Right lobe of liver (tissue), 6 donors: ENCODE measurements at places on chromosomes 16 and 17. TPM values are rescaled to one million over a fixed set of nuclear protein-coding genes. Genes with fewer than 3 reads are reported as not detected.

DNA sequence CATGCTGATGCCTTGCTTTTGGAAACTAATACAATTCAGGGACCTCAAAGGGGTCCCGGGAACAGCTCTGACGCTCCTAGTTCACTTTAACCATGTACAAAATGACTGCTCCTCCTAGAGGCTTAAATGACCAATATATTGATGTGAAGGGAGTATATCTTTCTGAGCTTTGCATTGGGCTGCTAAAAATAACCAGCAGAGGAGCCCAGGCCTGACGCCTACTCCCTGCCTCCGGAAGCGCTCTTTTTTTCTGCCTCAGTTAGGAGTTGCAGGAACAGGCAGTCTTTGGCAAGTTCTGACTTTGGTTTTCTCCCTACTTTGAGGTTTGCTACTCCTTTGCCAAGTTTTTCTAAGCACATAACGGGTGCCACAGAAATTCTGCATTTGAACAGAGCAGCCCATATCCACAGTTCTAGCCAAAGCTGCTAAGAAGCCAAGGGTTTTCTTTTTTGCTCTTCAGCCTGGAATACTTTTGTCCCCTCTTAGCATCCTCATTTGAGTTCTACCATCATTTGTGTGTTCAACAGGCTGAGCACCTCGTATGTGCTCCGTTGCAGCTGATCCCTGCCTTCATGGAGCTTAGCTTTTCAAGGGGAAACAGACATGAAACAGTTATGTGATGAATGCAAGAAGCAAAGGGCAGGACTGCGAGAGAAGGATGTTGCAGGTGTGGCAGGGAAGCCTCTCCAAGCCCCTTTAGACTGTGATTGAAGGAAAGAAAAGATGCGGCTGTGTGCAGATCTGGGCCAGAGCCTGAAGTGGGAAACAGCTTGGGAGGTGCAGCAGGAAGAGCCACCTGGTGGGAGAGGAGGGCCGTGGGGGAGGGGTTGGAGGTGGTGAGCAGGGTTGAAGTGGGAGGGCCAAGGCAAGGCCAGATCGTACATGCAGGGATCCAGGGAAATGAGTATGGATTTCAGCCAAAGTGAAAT is 2.8 kb upstream of the NAGPA start:
- H3K27ac ChIP-seq, result no peak overlapping the region
- DNase-seq, result no peak
- H3K4me3 ChIP-seq, result no peak overlapping the region

- peak; percentile 73 for DNase-seq
- H3K36me3 ChIP-seq, result no peaks in the 10 kb centered on the region
- H3K4me1 ChIP-seq, result no peaks in the 10 kb centered on the region
Measured at GRCh38 chr16:73196670-73197069, 148.7 kb upstream of the ZFHX3 start.

Gene RNFT1
- total RNA-seq, result 19.1 TPM

Gene NHLRC4
- 0.12 TPM for total RNA-seq

Gene CNOT1
- 56.4 TPM for total RNA-seq

DNA sequence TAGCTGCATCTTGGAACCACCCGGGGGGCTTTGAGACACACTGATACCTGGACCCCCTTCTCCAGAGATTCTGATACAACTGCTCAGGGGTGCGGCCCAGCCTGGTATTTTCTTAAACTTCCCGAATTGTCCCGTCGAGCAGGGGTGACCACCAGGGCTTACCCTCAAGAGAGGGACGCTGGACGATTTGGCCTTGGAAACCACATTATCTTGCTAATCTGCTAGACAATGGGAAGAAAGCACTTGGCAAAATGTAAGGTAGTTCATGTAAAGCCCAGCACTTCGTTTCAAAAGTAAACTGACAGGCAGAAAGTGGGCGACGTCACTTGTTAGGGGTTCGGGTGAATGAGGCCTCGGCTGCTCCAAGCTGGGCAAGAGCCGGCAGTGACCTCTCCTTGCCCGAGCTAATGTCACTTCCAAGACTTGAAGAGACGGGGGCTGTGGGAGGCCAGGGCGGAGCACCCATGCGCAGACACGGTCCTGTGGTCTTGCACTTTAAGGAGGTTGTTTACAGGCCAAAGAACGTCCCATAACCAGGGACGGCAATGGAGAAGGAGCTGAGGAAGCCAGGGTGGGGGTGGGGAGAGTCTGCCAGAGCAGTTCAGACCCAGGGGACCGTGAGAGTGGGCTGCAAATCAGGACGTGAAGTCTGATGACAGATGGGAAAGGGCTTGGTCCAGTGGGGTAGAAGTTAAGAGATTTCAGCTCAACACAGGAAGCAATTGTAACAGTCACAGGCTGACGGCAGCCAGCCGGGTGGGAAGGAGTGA is 152.7 kb upstream of the GSE1 start:
- H3K4me1 ChIP-seq, result no peaks in the 10 kb centered on the region
- H3K27ac ChIP-seq, result no peak overlapping the region

Gene ICAM2
- total RNA-seq, result 5.9 TPM

DNA sequence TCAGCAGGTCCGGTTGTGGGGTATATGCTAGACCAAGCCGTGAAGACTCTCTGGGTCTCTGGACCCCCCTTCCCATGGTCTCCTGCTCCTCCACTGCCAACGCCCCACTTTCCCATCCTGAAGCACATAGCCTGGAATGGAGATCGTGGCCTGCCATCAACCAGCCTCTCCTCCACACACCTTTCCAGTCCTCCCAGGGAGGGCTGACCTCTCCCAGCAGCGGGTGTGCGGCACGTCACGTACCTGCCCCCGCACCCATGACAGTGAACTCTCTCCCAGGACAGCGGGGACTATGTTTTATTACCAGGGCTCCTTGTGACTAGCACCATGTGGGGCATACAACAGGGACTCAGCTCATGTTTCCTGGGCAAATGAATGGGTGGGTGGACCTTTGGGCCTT is 1.8 kb downstream of the PRM3 start:
- H3K4me1 ChIP-seq, result no peaks in the 10 kb centered on the region
- H3K4me3 ChIP-seq, result no peak overlapping the region
- no peak overlapping the region for H3K27ac ChIP-seq

- H3K27ac ChIP-seq, result no peak overlapping the region
- no peaks in the 10 kb centered on the region for H3K4me1 ChIP-seq
- H3K36me3 ChIP-seq, result no peaks in the 10 kb centered on the region
- H3K27me3 ChIP-seq, result no peaks in the 10 kb centered on the region
Measured at GRCh38 chr17:71870546-71870862, 250.3 kb upstream of the SOX9 start.

GRCh38 chr17:9247401-9247938 is 226.2 kb downstream of the NTN1 start:
- no peak overlapping the region for H3K4me3 ChIP-seq
- no peak for DNase-seq
- no peaks in the 10 kb centered on the region for H3K36me3 ChIP-seq
- no peak overlapping the region for H3K27ac ChIP-seq

GRCh38 chr17:7292729-7293128 is 1.7 kb downstream of the YBX2 start:
- no peaks in the 10 kb centered on the region for H3K27me3 ChIP-seq
- DNase-seq, result no peak
- H3K4me1 ChIP-seq, result peaks cover 13% of the 10 kb centered on the region
- H3K4me3 ChIP-seq, result no peak overlapping the region
- H3K27ac ChIP-seq, result no peak overlapping the region

DNA sequence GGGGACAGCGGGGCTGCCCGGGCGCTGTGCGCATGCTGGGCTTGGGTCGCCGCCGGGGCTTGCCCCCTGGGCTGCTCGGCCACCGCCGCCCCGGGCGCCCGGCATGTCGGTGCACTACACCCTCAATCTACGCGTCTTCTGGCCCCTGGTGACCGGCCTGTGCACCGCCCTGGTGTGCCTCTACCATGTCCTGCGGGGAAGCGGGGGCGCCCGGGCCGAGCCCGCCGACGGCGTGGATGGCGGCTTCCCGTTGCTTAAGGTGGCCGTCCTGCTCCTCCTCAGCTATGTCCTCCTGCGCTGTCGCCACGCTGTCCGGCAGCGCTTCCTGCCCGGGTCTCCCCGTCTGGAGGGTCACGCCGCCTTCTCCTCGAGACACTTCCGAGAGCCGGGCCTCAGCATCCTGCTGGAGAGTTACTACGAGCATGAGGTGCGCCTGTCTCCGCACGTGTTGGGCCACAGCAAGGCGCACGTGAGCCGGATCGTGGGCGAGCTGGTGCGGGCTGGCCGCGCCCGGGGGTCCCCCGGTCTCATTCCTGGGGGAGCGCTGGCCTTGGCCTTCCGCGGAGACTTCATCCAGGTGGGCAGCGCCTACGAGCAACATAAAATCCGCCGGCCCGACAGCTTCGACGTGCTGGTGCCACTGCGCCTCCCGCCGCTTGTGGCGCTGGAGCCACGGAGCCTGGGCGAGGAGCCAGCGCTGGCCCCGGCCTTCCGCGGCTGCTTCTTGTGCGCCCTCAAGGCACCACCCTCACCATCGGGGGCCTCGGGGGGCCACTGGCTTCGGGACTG is 789 bp downstream of the ITPRIPL2 start:
- no peaks in the 10 kb centered on the region for H3K27me3 ChIP-seq
- no peaks in the 10 kb centered on the region for H3K4me1 ChIP-seq
- no peaks in the 10 kb centered on the region for H3K36me3 ChIP-seq
- peak overlapping the region; percentile 65 for H3K4me3 ChIP-seq
- H3K27ac ChIP-seq, result peak overlapping the region; percentile 86

DNA sequence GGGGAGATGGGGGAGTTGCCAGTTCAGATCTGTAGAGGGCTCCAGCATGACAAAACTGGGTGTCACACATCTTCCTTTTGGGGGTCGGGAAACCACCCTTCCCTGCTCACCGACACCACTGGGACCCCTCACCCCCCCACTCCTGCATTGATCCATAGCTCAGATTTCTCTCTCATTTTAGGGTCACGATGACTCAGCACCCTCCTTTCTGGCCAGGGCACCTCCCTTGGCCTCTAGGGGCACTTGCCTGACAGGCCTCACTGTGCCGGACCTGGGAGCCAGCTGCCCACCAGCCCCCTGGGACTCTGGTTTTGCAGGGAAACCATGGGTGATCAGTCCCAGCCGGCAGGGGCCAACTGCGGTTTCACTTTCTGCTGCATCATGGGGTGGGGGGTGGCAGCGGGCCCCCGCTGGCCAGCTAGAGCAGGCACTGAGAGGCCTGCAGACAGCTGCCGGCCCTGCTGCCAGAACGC is 239.4 kb downstream of the MRTFB start:
- no peak overlapping the region for H3K4me3 ChIP-seq
- H3K27me3 ChIP-seq, result no peaks in the 10 kb centered on the region
- no peak for DNase-seq

Gene TBC1D3
- not detected for total RNA-seq

Gene ZNF764
- 4.5 TPM for total RNA-seq

Gene SPN
- 3.3 TPM for total RNA-seq

DNA sequence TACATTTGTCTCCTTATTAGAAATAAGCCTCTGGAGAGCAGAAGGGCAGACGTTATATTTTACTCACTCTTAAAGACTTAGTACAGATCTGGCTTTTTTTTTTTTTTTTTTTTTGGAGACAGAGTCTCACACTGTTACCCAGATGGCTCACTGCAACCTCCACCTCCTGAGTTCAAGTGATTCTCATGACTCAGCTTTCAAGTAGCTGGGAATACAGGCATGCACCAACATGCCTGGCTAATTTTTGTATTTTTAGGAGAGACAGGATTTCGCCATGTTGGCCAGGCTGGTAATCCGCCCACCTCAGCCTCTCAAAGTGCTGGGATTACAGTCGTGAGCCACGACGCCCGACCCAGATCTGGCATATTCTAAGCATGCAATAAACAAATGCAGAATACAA is 36.4 kb upstream of the TMEM97 start:
- no peak overlapping the region for H3K4me3 ChIP-seq
- H3K4me1 ChIP-seq, result no peaks in the 10 kb centered on the region
- H3K36me3 ChIP-seq, result no peaks in the 10 kb centered on the region
- no peak overlapping the region for H3K27ac ChIP-seq
- no peaks in the 10 kb centered on the region for H3K27me3 ChIP-seq

DNA sequence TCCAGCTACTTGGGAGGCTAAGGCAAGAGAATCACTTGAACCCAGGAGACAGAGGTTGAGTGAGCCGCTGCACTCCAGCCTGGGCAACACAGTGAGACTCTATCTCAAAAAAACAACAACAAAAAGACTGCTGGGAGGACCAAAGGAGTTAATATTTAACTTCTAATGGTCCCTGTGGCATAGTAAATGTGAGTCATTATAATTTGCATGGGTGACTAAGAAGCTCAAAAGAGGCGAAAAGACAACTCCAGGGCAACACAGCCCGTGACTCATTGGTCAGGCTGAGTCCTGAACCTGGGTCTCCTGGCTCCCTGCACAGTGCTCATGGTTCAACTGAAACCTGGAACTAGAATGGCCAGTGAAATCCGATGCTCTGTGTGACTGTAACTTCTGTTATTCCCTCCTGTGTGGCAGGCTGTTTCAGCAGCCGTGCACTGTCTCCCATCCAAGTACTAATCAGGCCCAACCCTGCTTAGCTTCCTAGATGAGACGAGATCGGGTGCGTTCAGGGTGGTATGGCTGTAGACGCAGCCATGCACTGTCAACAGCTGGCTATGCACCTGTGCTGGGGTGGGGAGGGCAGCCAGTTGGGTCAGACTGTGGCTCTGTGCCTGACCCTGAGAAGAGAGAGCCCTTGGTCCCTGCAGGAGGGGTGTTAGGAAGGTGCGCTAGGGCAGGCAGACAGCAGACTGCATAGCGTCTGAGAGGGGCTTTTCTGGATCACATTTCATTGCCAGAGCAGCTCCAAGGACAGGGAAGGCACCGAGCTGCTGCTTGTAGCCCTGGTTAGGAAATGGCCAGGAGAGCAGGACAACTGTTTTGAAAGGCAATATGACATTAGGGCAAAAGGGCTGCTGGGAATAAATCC is 14.5 kb upstream of the GPRC5C start:
- no peak for DNase-seq
- H3K27me3 ChIP-seq, result no peaks in the 10 kb centered on the region
- no peaks in the 10 kb centered on the region for H3K4me1 ChIP-seq
- H3K4me3 ChIP-seq, result no peak overlapping the region

- H3K4me3 ChIP-seq, result no peak overlapping the region
- H3K27ac ChIP-seq, result no peak overlapping the region
- H3K4me1 ChIP-seq, result no peaks in the 10 kb centered on the region
- DNase-seq, result no peak
Measured at GRCh38 chr17:15894913-15895658, 49.8 kb upstream of the ADORA2B start.

Gene KRTAP17-1
- not detected for total RNA-seq

- H3K27ac ChIP-seq, result no peak overlapping the region
- H3K36me3 ChIP-seq, result no peaks in the 10 kb centered on the region
- DNase-seq, result no peak
- no peaks in the 10 kb centered on the region for H3K4me1 ChIP-seq
- H3K4me3 ChIP-seq, result no peak overlapping the region
Measured at GRCh38 chr16:17643935-17644334, 173.2 kb upstream of the XYLT1 start.

Gene C16orf87
- total RNA-seq, result 7.9 TPM

Gene MMP28
- not detected for total RNA-seq

GRCh38 chr17:16913463-16913862 is 58.5 kb downstream of the TNFRSF13B start:
- H3K4me3 ChIP-seq, result no peak overlapping the region
- H3K27ac ChIP-seq, result no peak overlapping the region
- no peaks in the 10 kb centered on the region for H3K36me3 ChIP-seq

- H3K36me3 ChIP-seq, result no peaks in the 10 kb centered on the region
- H3K27ac ChIP-seq, result no peak overlapping the region
- H3K27me3 ChIP-seq, result no peaks in the 10 kb centered on the region
Measured at GRCh38 chr16:3214904-3215600, 19.9 kb downstream of the ZNF200 start.

- H3K27me3 ChIP-seq, result no peaks in the 10 kb centered on the region
- H3K27ac ChIP-seq, result no peak overlapping the region
- no peaks in the 10 kb centered on the region for H3K36me3 ChIP-seq
- DNase-seq, result no peak
- no peaks in the 10 kb centered on the region for H3K4me1 ChIP-seq
Measured at GRCh38 chr16:19938536-19938935, 53.9 kb upstream of the GPRC5B start.
